Coronary artery (tissue), 2 donors: ENCODE measurements at places on chromosomes 2 and 18.

DNA sequence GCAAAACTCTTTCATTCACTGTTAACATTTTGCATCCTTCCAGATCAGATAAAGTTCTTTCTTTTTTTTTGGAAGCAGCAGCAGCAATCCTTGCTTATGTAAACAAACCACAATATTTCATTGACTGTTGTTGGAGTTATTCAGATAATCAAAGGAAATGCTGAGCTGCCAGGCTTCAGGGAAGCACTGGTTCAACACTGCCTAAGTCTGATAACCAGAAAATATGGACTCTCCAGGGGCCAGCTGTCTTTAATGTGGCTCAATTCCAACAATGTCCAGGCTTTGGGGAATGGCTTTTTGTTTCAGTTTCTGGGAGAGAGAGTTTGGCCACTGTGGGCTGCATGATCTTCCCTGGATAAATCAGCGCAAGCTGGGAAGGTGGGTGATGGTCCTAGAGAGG, 354.3 kb downstream of the AKAIN1 start:
- no peak for DNase-seq

- DNase-seq, result no peak
These were observed 104.3 kb downstream of the USP40 start for GRCh38 chr2:233462202-233462785.

GRCh38 chr2:142545036-142545435, 332.4 kb upstream of the KYNU start:
- DNase-seq, result no peak

- DNase-seq, result no peak
These were observed 31.5 kb downstream of the EHBP1 start for GRCh38 chr2:62736899-62737559.

DNA sequence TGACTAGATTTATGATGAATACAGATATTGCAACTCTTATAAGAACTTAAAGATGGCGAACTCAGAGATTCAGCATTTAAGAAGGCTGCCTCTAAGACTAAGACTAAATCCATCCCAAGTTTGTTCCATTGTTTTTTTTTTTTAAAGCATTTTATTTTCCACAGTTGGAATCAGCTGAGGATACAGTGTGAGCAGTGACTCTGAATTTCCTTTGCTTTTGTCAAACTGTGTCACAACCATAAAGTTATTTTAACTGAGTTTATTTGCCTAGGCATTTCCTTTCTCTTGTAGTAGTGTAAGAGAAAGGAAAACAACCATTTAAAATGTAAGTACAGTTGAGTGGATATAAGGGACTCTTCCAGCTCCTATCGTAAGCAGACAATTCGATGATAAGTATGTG, 63.9 kb downstream of the ZEB2 start:
- no peak for DNase-seq

DNA sequence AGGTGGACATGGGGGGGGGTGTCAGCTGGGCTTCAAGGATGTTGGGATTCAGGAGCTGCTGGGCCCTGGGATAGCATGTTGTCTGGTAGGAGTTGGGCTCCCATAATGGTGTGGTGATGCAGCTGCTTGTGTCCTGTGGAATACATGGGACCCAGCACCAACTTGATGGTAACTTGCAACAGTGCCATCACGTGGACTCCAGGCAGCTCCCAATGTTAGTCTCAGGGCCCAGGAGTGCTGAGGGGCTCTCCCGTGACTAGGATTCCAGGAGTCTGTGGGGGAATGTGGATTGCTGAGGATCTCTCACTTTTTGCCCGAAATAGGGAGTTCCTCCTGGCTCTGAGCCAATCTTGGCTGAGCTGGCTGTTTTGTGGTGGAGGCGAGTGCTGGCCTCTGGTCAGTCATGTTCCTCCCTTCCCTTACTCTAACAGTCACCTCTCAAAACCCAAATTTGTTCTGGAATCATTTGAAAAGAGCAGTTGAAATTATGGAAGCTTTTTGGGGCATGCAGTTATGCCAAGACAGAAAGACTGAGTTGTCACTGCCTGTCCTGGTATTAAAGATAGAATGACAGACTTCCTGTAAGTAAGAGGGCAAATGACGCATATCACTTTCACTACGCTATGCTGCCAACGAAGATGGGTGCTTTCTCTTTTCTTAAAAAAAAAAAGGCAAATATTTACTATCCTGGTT, 607.1 kb downstream of the ADCYAP1 start:
- no peak for DNase-seq

DNA sequence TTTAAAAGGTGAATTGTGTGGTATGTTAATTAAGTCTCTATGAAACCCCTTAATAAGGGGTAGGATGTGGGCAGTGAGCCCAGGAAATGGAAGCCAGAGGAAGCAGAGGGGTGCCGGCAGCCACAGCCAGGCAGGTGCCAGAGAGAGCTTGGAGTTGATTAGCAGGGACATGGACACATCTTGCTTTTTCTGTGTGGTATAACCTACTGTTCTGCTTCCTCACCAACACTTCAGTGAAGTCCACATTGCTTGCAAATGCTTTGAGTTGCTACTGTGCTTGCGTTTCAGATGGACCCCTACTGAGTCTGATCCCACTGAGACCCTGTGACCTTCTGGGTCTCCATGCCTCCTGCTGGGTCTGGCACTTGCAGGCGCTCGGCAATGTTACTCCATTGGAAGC, 30.3 kb upstream of the ARHGEF4 start:
- no peak for DNase-seq

GRCh38 chr2:149737896-149738295, 150.3 kb upstream of the MMADHC start:
- DNase-seq, result no peak

DNA sequence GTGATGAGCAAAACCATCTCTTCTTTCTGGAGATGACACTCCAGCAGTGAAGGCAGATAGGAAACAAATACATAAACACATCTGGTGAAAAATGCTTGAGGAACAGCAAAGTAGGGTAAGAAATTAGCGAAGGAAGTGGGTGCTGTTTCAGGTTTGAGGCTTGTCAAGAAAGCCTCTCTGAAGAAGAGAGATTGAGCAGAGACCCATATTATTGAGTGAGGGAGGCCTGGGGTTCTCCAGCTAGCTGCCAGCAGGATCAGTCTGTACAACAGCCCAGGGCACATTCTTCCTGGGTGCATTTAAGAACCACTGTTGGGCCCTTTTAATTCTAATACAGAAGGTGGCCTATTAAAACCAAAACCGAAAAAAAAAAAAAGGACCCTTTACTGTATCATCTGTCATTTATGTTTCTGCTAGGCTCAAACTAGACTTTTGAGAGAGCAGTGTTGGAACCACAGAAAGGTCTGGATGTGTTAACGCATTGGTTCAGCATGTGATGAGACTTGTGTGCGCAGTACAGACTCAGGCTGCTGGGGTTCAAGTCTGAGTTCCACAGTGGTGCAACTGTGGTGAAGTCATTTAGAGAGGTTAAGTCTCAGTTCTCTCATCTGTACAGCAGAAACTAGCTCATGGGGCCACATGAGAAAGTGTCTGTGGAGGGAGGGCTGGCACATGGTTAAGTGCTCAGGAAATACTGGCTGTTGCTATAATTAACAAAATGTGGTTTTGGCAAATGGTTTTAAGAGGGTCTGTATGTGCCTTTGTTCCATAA, 28.9 kb downstream of the MGAT5 start:
- DNase-seq, result no peak

DNA sequence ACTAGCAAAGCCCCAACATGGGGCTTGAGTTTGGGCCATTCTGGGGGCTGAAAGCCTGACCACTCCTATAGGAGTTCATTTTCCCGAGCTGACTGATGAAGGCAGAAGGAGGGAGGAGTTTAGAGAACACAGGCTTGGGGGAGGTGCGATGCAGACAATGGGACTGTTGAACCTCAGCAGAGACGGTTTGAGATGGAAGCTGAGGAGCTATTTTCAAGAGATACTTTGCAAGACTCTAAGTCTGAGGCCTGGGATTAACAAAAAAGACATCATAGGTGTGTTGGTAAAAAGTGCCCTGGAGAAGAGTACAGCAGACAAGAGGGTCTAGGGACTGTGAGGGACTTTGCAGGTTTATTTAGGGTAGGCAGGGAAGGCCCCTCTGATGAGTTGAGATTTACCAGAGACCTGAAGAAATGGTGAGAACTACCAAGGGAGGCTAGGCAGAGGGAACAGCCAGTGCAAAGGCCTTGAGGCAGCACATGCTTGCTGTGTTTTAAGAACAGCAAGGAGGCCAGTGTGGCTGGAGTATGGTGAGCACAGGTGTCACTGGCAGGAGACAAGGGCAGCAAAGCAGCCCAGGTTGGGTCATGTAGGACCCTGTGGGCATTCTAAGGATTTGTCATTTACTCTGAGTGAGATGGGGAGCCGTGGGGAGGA, 31.6 kb downstream of the PCBP1 start:
- DNase-seq, result no peak

- peak; percentile 87 for DNase-seq
These were observed 287.4 kb downstream of the PRKCE start for GRCh38 chr2:45938649-45939511.

DNA sequence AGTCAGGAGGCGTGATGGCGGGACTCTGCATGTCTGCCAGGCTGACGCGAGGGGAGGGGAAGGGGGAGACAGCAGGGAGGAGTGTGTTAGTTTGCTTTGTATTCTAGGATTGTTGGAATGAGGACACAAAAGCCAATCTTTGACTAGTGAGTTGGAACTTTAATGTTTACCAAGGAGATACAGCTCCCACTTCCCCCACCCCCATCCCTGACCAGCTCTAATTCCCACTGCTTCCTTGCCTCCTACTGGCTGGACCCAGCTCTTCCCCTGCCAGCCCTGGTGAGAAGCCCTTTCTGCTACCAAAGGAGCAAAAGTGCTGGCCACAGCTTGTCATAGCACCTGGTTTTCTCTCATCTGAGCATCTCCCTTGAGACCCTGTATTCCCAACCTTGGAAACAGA, 84.5 kb downstream of the CELF4 start:
- DNase-seq, result no peak

GRCh38 chr2:200509612-200510433, at the start of gene KCTD18:
TSS of gene KCTD18 (minus strand) at chr2:200510068. CDS start at chr2:200507016, 3,052 bp downstream.
- peak; percentile 92 for DNase-seq

DNA sequence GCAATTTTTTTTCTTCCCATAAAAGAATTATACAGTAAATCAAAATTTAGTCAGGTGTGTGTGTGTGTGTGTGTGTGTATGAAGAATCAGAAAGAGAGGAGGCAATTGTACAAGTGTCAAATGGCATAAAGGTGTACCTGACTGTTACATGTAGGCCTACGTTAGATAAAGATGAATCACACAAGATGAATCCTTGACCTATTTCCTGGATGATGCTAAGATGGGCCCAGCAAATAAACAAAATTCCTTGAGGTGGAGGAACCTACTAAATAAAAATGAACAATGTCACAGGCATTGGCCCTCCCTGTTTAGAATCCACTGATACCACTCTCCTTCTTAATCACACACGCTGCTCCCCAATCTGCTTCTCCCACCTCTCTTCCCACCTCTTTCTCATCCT, 79.7 kb upstream of the LRATD1 start:
- no peak for DNase-seq

- DNase-seq, result peak; percentile 78
These were observed 9.2 kb upstream of the KYNU start for GRCh38 chr2:142868229-142868762.

- no peak for DNase-seq
These were observed 86.9 kb upstream of the COPS8 start for GRCh38 chr2:236998758-236999157.

- DNase-seq, result no peak
These were observed 92.7 kb downstream of the MRO start for GRCh38 chr18:50726960-50727589.

- no peak for DNase-seq
These were observed 97.8 kb downstream of the RTN4 start for GRCh38 chr2:54952425-54952824.

GRCh38 chr2:237201461-237202287, 116.0 kb downstream of the COPS8 start:
- no peak for DNase-seq

- DNase-seq, result no peak
These were observed 142.1 kb downstream of the PTH2R start for GRCh38 chr2:208548700-208549099.

GRCh38 chr2:239186516-239187357, 214.1 kb downstream of the HDAC4 start:
- peak; percentile 46 for DNase-seq

DNA sequence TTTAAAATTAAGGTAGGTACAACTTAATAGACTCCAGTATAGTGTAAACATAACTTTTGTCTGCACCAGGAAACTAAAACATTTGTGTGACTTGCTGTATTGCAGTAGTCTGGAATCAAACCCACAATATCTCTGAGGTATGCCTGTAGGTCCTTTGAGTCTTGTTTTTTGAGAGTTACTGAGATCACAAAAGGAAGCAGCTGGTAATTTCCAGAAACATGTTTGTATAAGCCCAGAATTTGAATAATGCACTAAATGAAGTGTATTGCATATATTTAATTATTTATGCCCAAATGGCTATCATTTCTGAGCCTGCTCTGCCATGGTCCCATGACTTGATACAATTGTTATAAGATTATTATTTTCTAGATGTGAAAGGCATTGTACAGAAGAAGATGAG, 143.3 kb upstream of the LYPD6 start:
- no peak for DNase-seq

DNA sequence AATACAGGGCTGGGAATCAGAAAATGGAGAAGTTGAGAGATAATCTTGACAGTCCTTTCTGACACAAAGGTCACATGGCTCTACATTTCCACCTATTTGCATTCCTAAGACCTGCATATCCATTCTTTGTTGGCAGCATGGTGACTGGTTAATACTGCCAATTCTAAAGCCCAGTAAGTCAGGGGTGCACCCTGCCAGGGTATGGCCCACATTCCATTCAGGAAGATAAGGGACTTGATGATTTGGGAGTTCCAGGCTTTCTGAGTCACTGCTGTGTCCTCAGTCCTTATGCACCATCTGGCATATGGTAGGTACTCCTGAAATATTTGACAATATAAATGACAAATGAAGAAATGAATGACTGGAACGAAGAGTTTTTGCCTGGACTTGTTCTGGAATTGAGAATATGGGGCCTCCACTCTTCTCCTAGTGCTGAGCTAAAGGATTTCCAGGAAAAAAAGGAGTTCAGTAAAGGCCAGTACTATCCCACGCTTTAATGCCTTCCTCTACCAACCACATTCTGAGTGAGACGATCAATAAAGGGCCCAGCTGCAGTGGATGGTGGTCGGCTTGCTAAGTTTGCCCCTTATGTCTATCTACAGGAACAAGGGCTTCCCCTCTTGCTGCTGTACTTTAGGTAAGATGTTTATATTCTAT, 31.7 kb upstream of the EIF2AK3 start:
- no peak for DNase-seq

DNA sequence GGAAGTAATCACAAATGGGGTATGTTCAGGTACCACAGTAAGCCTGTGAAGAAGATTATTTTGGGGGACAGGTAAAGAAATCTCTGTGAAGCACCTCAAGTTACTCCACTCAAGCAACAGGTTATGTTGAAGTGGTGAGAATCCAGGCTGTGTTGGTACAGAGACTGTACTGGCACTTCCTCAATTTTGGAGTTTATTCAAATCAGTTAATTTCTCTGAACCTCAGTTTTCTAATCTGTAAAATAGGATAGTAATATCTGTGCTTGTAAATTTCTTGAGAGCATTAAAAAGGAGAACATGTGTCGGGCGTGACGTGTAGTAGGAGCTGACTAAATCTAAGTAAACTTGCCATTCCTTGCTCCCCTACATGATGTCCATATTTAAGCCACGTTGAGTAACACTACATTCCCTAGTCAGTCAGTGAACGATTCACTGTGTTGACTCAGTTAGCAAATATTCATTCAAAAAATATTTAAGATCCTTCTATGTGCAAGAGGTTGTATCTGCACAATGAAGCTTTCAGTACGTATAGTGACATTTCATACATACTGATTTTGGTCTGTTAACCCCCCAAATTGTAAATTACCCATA, 504.2 kb downstream of the ZEB2 start:
- no peak for DNase-seq
